ENCODE measurements at places on chromosomes 11 and 22.

GRCh38 chr11:100866453-100866852, 179.4 kb downstream of the ARHGAP42 start:
- no peak for DNase-seq

- DNase-seq, result no peak
Observed at GRCh38 chr11:113163291-113164030, 150.9 kb upstream of the TTC12 start.

DNA sequence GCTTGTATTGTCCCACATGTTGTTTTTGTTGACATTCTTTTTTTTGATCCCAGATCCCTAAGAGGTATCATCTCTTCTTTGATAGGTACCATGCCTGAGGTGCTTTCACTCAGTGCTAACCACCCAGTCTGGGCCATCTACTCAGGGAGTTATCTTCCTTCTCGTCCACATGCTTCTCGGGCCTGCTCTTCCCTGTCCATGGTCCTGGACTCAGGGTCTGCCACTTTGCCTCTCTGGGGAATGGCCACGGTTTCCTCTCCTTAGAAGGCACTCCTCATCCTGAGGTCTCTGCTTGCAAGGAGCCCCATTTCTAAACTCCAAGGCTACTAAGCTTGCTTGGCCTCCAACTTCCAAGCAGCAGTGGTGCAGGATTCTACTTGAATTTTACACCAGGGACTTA, 227.0 kb upstream of the NCAM1 start:
- no peak for DNase-seq

DNA sequence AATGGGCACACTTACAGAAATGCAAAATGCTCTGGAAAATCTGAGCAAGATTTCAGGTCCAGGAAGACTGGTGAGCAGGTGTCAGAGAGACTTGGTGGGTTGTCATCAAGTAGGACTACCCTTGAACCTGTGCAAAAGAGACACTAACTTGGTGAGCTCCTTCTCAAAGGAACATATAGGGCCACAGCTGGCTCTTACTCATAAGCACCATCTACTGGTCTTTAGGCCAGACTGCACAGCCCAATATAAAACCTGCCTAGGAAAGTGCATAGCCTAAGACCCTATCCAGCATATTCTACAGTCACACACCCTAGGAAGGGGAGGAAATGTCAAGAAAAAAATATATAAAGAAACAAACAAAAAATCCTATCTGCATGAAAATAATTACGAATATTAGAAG, 18.2 kb upstream of the OR10W1 start:
- DNase-seq, result no peak

- DNase-seq, result peak; percentile 11
Observed at GRCh38 chr11:69337211-69337721, 43.3 kb downstream of the MYEOV start.

GRCh38 chr11:12786450-12786849, 112.2 kb downstream of the TEAD1 start:
- no peak for DNase-seq

DNA sequence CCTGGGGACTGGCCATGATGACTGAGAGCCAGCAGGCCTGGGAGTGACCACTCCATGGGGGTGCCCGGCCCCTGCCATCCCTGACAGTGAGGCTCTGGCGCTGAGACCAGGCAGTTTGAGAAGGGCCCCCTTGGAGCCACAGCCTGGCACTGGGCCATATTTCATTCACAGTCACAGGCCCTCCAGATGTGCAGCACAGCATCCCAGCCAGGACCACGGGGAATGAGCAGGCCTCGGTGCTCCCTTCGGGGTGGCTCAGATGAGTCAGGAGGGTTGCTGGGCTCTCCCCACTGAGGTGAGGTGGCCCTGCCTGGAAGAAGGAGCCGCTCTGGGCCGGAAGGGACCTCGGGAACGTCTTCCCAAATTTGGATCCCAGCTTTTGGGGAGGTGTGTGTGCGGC, 53.0 kb downstream of the GRAMD4 start:
- DNase-seq, result no peak

- DNase-seq, result no peak
Observed at GRCh38 chr11:87917111-87917510, 258.1 kb downstream of the RAB38 start.

DNA sequence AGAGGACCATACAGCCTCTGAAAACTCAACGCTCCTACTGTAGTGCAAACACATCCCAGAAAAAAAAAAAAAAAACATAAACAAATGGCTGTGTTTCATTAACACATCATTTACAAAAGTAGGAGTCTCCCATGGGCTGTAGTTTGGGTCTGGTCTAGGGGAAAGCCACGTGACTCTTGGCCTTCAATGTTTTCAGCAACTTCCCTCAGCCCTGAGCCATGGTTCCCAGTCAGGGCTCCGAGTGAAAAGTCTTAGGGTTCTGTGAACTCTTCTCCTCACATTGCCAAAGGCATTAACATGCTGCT, 58.5 kb downstream of the CSNK2A3 start:
- no peak for DNase-seq

- DNase-seq, result no peak
Observed at GRCh38 chr11:132072858-132073211, 702.4 kb downstream of the NTM start.

- DNase-seq, result no peak
Observed at GRCh38 chr11:74012074-74012809, 3.4 kb upstream of the UCP3 start.

- no peak for DNase-seq
Observed at GRCh38 chr11:75852406-75853017, 37.5 kb downstream of the UVRAG start.

DNA sequence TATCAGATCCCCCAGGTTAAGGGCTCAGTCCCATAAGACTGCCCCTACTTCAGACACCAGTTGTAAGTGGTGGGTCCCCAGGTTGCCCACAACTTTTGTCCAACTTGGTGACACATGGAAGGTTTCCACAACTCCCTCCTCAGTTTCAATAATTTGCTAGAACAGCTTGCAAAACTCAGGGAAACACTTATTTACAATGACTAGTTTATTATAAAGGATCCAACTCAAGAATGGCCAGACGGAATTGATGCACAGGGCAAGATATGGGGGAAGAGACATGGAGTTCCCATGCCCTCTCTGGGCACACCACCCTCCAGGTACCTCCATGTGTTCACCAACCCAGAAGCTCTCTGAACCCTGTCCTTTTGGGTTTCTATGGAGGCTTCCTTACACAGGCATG, 5.6 kb downstream of the APOL6 start:
- no peak for DNase-seq

GRCh38 chr22:21688706-21689381, 23.0 kb downstream of the PPIL2 start:
- DNase-seq, result no peak

DNA sequence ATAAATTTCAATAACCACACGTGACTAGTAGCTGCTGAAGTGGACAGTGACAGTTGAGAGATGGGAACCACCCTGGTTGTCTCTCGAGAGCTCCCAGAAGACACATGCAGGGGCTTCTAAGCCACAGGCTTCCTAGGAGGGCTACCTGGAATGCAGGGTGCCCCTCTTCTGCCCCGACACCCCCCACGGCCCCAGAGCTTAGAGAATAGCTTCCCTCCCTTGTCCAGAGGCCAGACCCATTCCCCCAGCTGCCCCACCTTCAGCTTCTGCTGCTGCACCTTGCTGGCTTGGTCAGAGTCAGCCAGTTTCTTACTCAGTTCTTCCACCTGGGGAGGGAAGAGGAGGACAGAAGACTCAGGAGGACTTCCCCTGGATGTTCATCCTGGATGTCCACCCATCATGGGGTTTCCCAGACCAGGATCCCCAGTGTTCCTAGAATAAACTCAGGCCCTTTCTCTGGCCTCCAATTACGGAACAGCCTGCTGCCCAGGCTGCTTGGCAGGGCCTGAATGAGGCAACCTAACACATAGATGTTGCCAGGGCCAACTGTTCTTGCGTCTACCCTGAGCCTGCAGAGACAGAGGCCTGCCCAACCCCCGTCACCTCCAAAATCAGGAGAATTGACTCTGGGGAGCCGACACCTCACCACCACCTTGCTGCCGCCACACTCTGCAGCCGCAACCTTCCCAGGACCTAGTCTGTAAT, 12.0 kb downstream of the IL18BP start:
- no peak for DNase-seq

DNA sequence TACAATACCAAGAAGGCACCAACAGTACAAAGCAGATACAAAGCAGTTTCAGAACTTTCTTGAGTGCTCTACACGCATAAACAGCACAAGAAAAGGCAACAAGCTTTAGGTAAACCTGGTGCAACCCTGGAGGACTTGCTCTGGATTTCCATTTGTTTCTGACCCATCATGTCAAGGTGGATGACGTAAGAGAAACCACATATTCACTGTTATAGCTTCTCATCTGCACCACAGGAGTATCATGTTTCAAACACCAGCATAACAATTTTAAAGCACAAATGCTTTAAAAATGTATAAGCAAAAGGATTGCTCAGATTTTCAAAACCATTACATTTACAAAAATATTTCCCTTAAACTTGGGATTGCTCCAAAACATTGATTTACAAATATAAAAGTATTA, 25.0 kb upstream of the YPEL1 start:
- peak; percentile 35 for DNase-seq

GRCh38 chr11:7683571-7683970, 10.3 kb upstream of the CYB5R2 start:
- DNase-seq, result no peak

DNA sequence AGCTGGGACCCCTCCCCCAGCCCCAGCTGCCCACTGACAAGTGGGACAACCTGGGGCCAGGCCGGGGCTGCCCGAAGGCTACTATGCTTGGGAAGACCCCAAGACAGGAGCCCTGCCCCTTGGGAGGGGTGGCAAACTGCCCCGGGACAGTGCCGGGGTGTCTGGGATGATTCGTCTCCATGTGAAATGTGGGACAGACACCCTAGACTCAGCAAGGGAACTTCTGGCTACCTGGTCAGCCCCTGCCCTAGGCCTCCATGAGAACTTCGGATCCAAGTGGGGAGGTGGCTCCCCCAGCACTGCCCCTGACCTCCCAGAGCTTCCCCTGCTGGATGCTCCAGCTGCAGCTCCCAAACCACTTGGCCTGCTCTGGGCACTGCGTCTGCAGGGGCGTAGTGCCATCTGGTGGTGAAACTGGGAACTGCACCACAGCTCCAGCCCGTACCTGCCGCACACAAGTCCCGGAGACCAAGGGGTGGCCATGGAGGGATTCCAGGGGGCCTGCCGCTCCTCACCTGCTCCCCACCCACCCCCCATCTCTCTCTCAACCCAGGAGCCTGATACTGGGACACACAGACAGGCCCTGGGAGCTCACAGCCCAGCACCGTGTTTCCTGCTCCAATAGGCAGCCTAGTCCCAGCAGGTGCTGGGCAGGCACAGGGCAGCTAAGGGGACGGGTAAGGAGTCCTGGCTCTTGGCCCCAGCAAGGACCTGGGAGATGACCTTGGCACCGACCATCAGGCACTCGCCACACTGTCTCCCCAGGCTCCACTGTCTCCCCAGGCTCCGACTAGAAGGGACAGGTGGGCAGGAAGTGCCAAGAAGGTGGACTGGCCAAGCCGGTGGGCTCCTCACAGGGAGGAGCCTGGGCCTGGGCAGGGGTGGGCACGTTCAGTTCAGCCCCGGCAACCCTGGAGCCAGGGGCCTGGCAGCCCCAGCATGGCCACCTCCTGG, 194.1 kb downstream of the IGLL1 start:
- DNase-seq, result peak; percentile 51

DNA sequence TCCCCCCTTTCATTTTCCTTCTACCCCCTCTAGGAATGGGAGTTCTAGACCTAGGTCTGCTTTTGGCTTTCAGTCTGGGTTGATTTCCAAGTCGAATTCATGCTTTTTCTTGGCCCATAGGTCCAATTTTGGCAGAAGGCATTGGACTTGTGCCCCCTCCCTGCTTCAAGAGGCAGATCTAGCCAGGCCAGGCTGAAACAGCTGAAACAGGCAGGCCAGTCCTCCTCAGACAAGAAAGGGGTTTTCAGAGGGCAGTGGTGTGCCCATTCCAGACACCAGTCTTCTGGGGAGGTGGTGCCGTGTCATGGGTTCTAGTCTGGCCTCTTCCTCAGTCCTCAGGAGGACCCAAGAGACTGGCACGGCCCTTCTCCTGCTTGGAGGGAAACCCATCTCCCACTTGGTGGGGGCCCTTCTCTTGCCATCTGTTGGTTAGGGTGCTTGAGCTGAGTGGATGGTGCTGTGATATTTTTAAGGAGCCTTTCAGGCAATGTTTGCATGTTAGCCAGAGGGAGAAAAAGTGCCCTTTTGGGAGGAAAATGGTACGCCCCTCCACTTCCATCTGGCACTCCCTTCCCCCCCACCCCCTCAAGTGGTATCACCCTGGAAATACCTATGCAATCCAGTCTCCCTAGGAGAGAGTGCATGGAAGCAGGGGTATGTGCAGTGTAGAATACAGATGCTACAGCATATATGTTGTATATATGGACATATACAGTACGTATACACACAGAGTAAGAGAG, 53.6 kb downstream of the SYT13 start:
- DNase-seq, result no peak

DNA sequence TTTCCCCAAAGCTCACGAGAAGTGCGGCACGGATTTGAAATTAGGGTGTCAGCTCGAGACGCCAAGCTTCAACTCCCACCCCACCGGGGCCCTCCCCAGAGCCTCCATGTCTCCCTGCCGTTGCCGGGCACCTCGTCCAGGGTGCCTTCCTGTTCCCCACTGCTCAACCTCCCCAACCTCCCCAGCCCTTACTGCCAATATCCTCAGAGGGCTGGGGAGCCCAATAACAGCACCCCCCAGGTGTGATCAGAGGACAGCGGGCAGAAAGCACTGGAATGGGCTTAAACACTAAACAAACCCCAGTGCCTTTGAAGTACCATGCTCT, 1336.4 kb downstream of the TBC1D22A start:
- DNase-seq, result no peak

DNA sequence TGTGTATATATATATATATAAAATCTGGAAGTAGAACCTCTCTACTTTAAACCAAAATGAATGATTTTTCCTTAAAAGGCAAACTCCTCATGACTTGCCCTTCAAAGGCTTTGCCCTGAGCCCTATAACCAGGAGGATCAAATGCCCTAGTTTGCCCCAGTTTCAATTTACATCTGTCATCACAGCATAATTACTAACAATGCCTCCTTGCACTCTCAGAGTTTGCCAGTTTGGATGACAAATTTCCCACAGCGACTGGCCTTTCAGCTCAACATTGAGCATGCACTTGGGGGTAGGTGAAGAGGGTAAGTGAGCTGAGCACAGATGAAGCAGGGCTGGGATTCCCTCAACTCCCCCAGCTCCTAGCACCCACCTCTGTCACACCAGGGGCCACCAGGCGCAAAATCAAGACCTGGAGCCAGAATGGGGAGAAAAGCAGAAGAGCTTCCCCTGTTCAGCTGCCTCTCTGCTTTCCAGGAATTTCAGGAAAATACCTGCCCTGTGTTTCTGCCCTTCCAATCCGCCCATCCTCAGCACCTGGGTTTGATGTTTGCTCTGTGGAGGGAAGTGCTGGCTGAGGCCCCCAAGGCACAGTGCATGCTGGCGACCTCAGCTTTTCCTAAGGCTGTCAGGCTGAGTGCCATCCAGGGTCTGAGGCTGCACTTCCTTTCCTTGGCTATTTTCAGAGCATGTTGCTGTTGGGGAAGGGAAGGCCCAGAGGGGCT, 67.5 kb downstream of the ADAMTS15 start:
- no peak for DNase-seq

GRCh38 chr11:8581300-8581699, 12.7 kb downstream of the STK33 start:
- no peak for DNase-seq

- DNase-seq, result no peak
Observed at GRCh38 chr11:64813826-64814225, 3.5 kb upstream of the MEN1 start.

All from NCI-H510A treated with DMSO at 0.1 percent for 48 hours (cell line).